Muscle of leg (tissue), 16 donors: ENCODE measurements at places on chromosomes 13 and 19. TPM values are rescaled to one million over a fixed set of nuclear protein-coding genes. Genes with fewer than 3 reads are reported as not detected.

DNA sequence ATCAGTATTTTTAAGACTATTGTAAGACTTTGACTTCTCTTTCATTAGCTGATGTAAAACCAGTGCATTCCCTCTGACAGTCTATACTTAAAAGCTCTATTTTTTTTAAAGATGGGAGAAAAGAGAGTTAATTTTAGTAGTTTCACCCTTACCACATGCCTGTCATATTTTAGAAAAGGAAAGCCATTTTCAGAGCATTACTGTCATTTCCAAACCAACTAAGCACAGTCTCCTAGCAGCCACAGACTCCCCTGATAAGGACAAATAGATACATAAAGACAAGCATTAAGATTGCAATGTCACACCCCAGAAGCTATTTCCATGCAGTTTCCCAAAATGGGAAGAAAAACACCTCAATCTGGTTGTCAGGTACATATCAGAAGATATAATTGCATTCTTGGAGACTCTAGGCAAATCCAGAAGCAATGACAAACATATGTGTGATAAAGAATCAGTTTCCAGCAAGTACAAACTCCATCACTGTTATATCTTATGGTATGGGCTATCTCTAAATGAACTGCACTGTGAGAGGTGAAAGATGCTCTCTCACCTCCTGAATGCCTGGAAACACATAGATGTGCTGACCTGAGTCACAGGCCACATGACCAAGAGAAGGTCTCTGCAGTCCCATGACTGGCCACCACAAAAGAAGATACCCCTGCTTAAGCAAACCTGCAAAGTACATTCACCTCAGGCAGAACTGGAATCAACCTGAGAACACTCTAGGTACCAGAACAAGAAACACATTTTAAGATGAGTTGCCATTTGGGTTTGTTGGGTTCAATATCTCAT lies 303.3 kb downstream of the POU4F1 start:
- DNase-seq: no peak

DNA sequence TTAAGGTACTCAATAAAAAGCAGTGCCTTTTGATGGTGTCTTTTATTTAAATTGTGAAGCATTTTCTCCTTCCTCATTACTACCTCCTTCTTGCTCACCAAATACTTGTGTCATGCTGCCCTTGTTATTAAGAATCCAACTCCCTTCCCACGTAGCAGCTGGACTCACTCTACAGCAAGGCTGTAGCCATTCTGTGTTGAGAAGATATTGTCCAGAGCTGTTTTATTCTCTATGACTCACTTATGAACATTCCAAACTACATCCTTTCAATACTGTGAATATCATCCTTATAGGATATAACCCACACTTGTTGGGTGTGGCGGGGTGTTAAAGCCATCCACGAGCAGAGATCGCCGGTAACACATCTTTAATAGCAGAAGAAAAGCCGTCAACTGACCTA lies 1671.5 kb upstream of the SLC10A2 start:
- no peak for DNase-seq

GRCh38 chr19:55333870-55334269 lies 5.8 kb upstream of the KMT5C start:
- no peak for DNase-seq

The ADAMTS10 gene
- 28.1 TPM for total RNA-seq

The REXO1 gene
- 4.8 TPM for total RNA-seq
